GM13976 (cell line): ENCODE measurements at places on chromosomes 5 and 9.

- DNase-seq: no peak
These were observed 743.9 kb upstream of the SEMA6A start for GRCh38 chr5:117318528-117318927.

DNA sequence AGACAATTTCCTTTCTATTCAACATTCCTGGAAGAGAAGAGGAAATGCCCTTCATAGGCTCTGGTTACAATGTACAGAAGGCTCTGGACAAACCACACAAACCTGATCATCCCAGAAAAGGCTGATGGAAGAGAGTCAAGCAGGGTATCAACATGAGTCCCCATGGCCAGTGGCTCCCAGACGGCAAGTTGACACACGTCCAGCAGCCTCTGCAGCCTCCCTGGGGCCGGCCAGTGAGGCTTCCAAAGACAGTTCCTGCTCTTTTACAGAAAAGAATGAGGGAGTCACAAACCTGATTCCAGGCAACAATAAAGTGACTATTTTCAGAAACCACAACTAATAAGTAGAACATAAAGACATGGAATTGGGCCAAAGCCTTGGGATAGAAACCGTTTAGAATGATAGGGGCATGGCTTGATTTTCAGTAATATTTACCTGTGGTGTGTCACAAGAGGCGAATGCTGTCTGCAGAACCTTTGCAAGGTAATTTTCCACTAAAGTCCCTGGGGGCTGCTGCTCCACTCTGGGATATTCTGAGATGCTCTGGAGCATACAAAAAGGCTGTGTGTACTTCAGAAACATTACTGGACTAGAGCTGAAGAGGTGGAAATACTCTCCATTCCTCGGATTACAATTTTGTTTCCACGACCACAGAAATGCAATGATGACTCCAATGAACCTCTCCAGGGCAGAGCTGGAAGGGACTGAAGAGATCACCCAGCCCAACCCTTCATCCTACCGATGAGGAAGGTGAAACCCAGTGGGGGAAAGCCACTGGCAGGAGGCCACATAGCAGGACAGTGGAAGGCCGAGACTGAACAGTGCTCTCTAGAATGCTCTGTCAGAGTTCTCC lies 10.4 kb downstream of the MED27 start:
- no peak for DNase-seq

GRCh38 chr9:109787735-109788134 lies 7.7 kb downstream of the PALM2AKAP2 start:
- no peak for DNase-seq

DNA sequence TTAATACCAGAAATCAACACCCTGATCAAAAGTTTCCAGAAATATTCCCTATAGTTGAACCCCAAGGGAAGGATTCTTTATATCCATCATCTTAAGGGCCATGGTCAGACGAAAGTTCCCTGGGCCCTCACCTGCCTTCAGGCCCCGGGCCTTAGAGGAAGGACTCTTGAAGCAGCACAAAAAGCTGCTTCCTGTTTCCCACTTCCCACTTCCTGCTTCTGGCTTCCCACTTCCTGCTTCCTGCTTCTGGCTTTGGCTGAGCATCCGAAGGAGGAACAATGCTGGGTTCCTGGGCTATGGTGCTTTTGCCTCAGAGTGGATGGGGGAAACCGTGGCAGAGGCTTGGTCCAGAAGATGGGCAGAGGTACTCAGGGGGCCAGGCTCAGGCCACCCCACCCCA lies 25.8 kb upstream of the DAP start:
- DNase-seq: no peak

- no peak for DNase-seq
These were observed 16.7 kb downstream of the TERT start for GRCh38 chr5:1278216-1278615.

DNA sequence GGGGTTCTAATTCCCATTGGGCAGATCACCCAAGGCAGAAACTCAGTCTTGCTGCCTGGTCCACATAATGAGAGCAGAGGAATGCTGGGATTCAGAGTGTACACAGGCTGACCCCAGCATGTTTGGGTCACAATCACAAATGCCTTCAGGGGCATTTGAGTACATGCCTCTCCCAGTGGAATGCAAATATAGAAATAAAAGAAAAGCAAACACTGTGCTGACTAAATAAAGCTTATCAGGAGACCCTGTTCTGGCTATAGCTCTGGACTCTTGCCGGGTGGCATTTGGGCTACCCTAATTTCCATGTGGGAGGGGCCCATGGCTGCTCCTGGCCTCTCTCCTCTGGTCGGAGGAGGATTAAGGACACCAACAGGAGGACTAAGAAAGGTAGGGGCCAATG lies 121.4 kb downstream of the DOCK8 start:
- no peak for DNase-seq

DNA sequence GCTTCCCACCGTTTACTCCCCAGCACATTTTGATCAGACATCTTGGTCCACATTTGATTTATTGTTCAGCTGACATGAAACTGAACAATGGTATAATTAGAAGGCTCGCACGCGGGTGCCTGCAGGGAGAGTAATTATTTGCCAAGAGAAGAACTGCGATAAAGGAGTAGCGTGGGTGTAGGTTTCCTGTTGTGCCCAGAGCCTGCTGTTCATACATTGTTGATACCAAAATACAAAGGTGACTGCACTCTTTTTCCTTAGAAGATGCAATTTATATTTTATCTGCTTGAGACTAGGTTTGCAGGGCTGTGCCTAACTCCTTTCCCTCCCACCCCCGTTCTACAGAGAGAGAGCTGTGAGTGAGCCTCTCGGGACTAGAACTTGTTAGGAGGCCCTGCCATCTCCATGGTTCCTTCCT lies 241.8 kb upstream of the MSX2 start:
- no peak for DNase-seq

GRCh38 chr5:150615141-150615699 lies 25.2 kb upstream of the SYNPO start:
- DNase-seq: no peak
